ENCODE measurements at places on chromosomes 1 and 21.

DNA sequence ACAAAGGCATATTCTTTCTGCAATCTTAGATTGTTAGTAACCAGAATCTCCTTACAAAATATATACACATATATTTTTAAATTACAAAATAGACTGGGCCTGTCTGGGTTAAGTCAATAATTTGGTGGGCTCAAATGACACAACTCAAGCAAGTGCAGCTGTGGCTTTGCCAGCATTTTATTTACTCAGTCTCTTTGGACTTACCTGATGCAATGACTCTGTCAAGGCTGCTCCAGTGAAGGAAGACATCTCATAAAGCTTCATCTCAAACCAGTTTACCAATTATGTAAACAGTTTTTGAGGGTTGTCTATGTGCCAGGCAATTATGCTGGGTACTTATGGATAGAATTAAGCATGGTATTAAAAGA is 22.8 kb upstream of the ABCA4 start:
- no peak for DNase-seq

- DNase-seq: no peak
These were observed 62.0 kb upstream of the LPGAT1 start for GRCh38 chr1:211892577-211892976.

- no peak for DNase-seq
These were observed 71.2 kb upstream of the MACF1 start for GRCh38 chr1:39133340-39133684.

- no peak for DNase-seq
These were observed 288.4 kb downstream of the SMYD3 start for GRCh38 chr1:246218686-246219085.

- no peak for DNase-seq
These were observed 10.0 kb upstream of the JAK1 start for GRCh38 chr1:64976361-64976760.

GRCh38 chr1:119587341-119587740 is 60.7 kb downstream of the ZNF697 start:
- no peak for DNase-seq

GRCh38 chr1:2232916-2233438 is 4.9 kb downstream of the SKI start:
- no peak for DNase-seq

DNA sequence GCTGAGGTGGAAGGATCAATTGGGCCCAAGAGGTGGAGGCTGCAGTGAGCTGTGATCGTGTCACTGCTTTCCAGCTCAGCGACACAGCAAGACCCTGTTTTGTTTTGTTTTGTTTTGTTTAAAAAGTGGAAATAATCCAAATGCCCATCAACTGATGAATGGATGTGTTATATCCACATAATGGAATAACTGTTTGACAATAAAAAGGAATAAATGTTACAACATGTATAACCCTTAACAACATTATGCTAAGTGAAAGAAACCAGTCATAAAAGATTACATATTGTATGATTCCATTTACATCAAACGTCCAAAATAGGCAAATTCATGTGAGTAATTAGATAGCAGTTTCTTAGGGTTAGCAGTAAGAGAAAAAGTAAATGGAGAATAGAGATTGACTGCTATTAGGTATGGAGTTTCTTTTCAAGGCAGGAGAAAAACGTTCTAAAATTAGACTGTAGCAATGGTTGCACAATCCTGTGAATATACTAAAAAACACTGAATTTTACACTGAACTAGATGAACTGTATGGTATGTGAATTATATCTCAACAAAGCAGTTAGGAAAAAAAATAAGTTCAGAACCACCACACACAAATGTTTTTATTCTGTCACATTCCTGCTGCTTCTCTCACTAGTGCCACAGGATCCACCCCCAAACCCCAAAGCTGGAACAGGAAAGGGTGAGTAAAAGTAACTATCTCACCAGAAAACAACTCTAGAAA is 15.7 kb downstream of the FOXJ3 start:
- no peak for DNase-seq

GRCh38 chr1:1370771-1371300 is 4.2 kb downstream of the AURKAIP1 start:
- DNase-seq: no peak

GRCh38 chr1:198519639-198520501 is 20.6 kb downstream of the ATP6V1G3 start:
- no peak for DNase-seq

- no peak for DNase-seq
These were observed 14.4 kb downstream of the COLGALT2 start for GRCh38 chr1:184023171-184023570.

DNA sequence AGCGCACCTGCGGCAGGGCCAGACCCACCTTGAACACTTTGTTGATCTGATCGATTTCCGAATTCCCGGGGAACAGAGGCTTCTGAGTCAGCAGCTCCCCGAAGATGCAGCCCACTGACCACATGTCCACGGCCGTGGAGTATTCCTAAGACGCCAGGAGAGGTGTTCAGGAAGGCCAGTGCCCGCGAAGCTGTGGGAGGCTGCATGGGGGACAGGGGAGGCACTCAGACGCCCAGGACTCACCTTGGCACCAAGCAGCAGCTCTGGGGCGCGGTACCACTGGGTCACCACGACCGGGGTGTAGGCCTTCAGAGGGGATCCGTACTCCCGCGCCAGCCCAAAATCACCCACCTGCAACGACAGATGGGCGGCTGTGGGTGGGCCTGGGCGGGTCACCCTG is 11.2 kb upstream of the SLC35E2B start:
- no peak for DNase-seq

GRCh38 chr1:71511505-71511904 is 430.7 kb upstream of the ZRANB2 start:
- no peak for DNase-seq

- DNase-seq: no peak
These were observed 792.8 kb downstream of the ADGRL2 start for GRCh38 chr1:82593561-82593960.

DNA sequence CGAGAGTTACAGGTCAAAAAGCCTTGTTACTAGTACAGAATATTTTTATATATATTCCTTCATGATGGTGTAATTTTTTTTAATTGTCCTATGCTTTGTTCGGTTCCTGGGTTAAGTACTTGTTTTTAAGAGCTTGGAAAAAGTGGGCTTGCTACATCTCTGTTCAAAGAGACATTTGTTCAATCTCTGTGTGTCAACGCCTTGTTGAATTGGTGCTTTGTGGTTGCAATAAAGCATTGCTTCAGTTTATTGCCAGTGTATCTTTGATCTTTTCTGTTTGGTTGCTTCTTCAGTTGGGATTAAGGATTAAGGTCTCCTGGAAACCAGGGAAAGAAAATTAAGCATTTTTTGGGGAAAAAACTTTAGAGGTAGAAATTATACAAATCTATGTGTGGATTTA is 47.7 kb upstream of the DNASE2B start:
- DNase-seq: no peak

- DNase-seq: no peak
These were observed 165.7 kb downstream of the HHIPL2 start for GRCh38 chr1:222382171-222382570.

DNA sequence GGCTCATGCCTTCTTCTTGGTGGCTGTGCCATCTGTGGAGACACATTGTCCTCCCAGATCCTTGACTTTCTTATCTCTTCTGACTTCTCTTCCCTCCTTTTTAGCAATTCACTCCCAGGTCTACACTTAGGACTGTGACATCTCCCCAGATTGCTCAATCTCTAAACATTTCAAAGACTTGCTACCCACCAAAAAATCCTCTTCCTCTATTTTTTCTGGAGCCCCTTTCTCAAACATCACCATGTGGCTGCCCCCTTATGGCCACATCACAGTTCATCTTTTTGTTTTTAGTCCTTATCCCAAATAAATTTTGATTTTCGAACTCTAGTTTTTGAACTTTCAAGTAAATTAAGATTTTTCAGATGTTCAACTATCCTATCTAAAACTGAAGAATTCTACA is 148.6 kb upstream of the HOOK1 start:
- DNase-seq: no peak

- DNase-seq: peak; percentile 28
These were observed 49.7 kb upstream of the IFI44L start for GRCh38 chr1:78570539-78570938.

DNA sequence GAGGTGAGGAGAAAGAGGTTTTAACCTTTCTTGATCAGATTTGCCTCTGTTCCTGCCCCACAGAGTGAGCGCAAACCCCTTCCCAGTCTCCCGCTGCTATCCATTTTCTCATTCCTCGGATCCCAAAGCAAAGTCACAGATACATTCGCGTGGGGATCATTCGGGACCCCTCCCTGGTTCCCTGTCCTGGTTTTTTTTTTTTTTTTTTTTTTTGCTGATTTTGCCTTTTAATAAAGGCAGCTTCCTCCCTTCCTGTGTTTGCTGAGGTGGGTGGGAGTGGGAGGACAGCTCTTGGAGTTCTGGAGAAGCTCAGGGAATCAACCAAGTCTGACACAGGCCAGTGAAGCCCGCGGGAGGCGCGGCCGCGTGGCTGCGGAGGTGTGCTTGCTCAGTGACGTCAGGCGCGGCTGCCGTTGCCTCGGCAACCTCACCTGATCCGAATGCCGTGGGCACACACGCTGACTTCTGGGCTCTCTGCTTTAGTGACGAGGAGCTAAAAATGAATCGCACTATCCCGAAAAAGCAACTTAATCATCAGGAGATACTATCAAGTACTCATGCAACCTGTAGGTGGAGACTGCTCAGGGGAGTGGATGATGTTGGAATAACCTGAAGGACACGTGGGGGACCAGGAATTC is 106.4 kb downstream of the TBX19 start:
- DNase-seq: peak; percentile 87

DNA sequence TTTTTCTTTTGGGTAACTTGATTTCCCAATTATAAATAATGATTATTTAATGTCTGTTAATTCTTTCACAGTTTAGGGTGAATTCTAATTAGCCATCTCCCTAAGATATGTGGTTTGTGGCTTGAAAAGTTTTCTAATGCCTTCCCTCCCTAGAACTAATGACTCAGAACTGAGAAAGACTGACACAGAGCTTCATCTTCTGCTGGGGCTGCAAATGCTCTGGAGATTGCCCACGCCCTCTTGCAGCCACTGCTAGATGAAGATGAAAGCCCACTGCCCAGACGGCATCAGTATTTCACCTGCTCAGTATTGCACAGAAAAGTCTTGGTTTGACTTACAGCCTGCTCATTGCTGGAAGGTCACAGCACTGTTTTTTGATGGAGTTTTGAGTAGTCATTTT is 101.5 kb downstream of the ST6GALNAC3 start:
- DNase-seq: no peak

- no peak for DNase-seq
These were observed 87.1 kb upstream of the LRRC8D start for GRCh38 chr1:89733748-89734147.

DNA sequence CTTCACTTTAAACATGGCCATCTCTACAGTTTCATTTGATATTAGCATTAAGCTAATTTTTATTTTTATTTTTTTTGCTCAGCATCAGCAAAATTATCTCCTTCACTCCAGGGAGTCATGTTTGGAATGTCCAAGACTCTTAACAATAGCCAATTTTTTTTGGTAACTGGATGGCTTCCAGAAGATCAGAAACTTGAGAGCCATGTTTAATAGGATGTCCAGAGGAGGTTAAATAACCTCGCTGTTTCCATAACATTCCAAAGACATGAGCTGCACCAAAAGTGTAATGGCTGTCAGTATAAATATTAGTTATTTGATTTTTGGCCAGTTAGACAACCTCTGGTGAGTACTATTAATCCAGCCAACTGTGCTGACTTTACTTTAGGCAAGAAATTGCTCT is 80.7 kb downstream of the DNTTIP2 start:
- DNase-seq: no peak

GRCh38 chr1:151494741-151495281 is 16.4 kb upstream of the CGN start:
- peak; percentile 85 for DNase-seq

- no peak for DNase-seq
These were observed 258.5 kb downstream of the BACH1 start for GRCh38 chr21:29557200-29557599.

GRCh38 chr1:26900001-26900814 is at the start of gene GPATCH3:
GPATCH3 (minus strand) TSS chr1:26900467; CDS start chr1:26900442, 25 bp downstream.
- peak; percentile 95 for DNase-seq

GRCh38 chr21:38823737-38824123 is 18.0 kb downstream of the ETS2 start:
- DNase-seq: no peak

GRCh38 chr1:41726899-41727748 is 191.6 kb downstream of the HIVEP3 start:
- peak; percentile 31 for DNase-seq

DNA sequence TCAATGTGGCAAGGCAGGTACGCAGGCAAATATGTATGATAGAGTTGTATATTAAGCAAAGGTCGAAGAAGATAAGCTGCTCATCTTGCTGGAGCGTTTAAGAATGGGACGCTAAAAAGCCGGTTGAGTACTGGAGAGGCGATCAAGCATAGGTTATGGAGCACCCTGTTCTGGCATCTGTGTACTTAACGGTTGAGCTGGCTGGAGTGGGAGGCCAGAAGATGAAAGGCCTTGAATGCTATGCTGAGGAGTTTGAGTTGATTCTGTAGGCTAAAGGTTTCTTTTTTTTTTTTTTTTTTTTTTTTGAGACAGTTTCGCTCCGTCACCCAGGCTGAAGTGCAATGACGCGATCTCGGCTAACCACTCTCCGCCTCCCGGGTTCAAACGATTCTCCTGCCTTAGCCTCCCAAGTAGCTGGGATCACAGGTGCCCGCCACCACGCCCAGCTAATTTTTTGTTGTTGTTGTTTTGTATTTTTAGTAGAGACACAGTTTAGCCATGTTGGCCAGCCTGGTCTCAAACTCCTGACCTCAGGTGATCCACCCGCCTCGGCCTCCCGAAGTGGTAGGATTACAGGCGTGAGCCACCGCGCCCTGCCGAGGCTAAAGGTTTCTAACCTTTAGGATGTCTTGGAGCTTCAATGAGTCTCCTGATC is 850 bp upstream of the KHDC4 start:
- no peak for DNase-seq

GRCh38 chr1:43587594-43587993 is 56.9 kb downstream of the PTPRF start:
- DNase-seq: no peak
